ENCODE measurements at places on chromosomes 13 and 19.
A peak's percentile ranks its signal among the peaks of the same experiment; 100 is the strongest.

GRCh38 chr13:19172007-19172646 lies 9.5 kb downstream of the TUBA3C start:
- DNase-seq = no peak

- peak; percentile 32 for DNase-seq
Observed at GRCh38 chr19:1590641-1591397, 1.8 kb downstream of the MBD3 start.

- no peak for DNase-seq
Observed at GRCh38 chr13:82758044-82758443, 1124.2 kb downstream of the SLITRK1 start.

DNA sequence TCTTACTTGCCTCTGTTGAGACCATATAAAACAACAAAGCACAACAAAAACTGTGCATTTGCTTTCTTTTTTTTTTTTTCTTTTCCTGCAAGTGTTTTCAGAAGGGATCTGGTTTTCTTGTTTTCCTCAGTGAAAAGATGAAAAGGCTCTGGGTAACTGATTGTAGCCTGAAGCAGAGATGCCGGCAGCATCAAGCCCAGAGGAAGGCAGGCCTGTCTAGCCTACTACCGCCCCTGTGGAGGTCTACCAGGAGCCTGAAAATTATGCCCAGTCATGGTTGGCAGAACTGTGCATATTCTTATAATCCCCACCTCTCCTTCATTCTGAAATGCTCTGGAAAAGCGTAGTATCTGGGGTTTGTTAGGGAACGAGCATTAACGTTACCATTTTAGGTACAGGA lies 32.6 kb upstream of the MEDAG start:
- DNase-seq = no peak

DNA sequence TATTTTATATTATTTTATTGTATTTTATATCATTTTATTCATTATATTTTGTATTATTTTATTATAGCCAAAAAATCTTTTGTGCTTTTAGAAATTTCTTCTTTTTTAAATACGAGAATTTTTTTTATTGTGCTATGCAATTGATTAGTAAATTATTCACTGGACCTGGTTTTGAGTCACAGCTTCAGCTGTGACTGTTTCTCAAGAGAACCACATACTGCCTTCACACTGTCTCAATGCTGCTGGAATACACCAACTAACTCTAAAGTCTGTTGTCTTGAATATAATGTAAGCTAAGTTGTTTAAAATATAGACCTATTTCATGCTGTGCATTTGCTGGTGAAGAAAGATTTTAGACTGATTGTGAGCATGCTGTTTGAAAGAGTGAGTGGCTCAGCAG lies 423.6 kb downstream of the NDFIP2 start:
- no peak for DNase-seq

DNA sequence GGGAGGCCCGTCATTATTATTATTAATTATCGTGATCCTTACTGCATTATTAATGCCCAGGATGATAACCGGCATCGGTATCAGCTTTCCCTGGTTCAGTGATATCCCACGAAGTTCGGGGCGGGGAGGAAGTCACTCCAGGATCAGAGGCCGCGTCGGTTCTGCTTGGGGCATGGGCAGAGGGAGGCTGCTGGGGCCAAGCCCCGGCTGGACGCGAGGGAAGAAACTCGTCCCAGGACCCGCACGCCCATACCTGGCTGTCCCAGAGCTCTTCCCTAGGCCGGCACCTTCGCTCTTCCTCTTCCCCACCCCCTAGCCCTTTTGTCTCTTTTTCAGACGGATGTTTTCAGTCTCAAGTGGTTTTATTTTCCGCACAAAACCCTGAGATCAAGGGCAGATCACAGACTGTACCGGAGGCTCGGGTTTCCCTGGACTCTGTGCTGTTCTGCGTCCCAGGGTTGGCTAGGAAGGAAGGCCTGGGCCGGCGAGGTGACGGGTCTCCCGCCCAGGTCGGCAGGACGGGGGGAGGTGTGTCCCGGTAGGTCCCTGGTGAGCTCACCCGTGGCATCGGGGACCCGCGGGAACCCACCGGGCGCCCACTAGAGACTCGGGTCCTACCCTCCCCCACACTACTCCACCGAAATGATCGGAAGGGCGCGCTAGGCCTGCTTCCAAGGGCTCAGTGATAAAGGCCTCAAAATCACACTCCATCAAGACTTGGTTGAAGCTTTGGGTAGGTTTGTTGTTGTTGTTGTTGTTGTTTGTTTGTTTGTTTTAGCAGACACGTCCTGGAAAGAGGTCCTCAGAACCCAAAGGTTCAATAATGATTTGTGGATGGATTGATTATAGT lies 7.9 kb downstream of the ZIC2 start:
- no peak for DNase-seq

- DNase-seq = no peak
Observed at GRCh38 chr13:114043421-114044053, 69.7 kb upstream of the C13orf46 start.

DNA sequence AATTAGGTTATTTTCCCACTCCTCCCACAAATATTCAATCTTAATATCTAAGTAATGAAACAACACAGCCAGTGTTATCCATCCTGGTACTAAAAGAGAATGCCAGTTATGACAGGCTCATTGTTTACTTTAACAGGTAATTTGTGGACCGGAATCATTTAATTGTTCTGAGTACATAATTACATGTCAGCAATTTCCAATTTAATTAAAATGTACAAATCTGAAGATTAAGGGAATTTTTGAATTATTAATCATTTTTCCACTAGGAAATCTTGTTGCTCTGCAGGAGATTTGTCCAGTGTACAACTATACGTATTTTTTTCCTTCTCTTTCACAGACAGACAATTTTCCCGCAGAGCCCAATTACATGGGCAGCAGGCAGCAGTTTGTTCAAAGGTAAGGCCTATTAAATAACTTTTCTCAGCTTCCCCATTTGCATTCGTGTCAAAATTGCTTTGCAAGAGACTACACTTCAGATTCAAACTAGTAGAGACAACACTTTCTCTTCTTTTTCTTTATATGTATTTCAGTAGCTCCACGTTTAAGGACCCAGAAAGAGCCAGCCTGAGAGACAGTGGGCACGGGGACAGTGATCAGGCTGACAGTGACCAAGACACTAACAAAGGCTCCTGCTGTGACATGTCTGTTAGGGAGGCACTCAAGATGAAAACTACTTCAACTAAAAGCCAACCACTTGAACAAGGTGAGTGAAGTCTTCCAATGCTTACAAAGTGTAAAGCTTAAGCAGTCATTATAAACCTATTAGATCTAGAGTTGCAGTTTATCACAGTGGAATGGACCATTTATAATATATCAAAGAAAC lies 34.8 kb downstream of the PCDH17 start:
- no peak for DNase-seq

DNA sequence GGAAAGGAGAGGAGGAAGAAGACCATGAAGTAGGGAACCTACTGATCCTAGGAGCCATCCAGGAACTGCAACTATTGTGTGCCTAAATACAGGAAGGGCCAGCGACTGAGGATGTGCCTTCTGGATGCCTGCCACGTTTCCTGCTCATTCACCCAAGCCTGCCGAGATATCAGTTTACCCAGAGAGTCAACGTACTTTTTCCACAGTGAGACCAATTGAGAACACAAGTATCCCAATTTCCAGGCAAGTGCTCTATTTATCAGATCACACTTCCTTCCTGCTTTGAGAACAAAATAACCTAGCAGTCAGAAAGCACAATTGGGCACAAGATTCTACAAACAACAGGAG lies 122.4 kb downstream of the AKAP11 start:
- DNase-seq = no peak

DNA sequence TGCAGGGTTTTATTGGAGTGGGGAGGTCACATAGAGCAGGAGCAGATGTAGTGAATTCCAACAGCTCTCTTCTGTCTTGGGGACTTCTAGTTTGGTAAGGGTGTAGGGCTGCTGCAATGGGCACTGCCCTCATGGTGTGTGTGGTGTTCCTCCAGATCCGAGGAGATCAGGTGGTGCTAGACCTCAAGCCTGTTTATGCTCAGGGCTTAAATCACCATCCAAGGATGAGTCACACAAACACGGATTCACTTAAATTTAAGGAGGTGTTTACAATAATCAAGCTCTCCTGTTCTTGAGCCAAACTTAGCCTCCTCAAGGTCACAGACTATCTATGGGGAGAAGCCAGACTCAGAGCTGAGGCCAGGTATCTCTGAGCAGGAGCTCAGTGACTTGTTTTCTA lies 23.0 kb downstream of the HS6ST3 start:
- no peak for DNase-seq

DNA sequence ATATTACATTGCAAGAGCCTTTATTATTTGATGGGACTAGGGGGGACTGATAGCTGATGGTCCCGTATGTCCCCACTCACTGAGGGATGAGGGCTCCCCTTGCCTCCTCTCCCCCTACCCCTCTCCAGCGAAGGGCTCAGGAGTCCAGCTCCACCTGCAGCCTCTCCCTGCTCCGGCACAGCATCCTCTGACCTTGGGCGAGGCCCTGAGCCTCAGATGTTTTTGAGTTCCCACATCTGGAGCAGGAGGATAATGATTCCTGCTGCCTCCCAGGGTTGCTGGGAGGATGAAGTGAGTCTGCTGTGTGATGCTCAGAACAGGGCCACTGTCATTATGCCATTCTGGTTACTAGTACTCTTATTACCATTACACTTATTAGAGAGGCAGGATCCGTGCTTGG lies 15.0 kb downstream of the PAK4 start:
- DNase-seq = no peak

- no peak for DNase-seq
Observed at GRCh38 chr19:30887042-30887441, 462.2 kb downstream of the TSHZ3 start.

GRCh38 chr13:110450941-110451730 lies 110.4 kb downstream of the RAB20 start:
- DNase-seq = no peak

DNA sequence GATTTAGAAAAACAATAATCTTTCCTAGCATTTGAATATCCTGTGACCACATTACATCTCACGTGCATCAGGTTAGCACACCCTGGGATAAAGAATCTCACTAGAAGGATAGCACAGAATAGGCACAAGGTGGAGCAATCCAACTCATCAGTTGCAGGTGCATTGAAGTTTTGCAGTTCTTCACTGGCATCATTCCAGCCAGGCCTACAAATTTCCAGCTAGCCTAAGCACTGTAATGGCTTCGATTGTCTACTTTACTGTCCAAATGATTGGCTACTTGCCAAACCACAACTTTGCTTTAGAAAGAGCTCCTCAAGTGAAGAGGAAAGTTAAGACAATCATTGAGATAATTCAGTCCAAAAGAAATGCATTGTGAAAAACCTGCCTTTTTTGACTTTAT lies 89.5 kb downstream of the SPRY2 start:
- DNase-seq = no peak

DNA sequence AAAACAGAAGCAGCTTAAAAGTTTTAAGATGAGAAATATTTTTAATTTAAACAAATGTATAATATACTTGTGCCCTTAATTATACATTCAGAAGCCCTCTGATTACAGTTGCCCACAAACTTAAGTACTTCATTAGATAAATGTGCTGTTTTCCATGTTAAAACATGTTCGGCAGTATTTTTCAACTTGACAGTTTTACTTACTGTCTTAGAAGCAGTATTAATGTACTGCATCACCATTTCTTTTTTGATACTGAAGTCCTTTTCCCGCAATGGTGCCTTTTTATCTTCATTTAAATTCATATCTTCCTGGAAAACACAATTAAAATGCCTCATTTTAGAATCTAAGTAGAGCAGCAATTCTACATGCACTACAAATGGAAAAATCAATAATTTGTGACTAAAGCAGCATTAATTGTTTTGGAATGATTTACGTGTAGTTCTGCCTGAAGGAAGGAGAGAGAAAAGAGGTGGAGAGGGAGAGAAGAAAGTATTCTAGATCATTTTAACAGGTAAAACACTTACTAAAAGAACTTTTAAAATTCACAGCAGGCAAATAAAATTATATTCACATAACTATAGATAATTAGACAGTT lies 70.2 kb downstream of the DIAPH3 start:
- DNase-seq = no peak

GRCh38 chr19:41910240-41910991 lies 17.8 kb downstream of the ERFL start:
- no peak for DNase-seq

DNA sequence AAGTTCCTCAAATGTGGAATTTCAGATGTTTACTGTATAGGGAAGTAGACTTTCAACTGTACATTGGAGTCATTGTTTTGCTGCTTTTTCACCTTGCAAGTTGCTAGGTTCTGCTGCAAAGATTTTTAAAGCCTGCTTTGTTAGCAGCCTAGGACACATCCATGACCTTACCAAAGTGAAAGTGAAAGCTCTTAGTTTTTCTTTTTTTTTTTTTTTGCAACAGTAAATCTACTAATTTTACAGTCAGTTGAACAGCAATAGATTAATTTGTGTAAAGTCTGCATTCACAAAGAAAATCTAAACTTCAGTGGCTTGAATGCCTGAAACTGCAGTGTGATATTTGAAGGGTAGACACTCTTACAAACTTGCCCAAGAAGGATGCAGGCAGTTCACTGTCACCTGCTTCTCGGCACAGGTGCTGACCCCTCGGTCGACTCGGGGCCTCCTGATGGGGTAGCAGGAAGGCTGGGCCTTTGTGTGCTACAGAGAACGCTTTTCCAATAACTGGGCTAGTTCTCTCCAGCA lies 5.0 kb upstream of the MTIF3 start:
- no peak for DNase-seq

DNA sequence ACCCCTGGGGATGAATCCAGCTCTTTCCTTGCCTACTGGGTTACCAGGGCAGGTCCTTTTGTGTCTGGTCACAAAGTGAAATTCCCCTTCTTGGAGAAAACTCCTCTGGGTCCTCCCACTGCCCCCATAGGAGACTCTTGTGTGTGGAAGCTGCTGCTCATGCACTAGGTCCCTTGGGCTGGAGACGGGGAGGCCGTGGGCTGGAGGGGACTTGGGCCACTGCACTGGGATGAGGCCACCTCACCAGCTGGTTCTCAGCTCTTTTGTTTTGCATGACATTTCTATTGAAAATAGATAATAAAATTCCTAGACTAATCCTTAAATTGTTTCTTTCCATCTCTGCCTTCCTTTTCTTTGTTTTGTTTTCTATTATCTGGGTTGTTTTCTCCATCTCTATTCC lies 62.4 kb downstream of the TEX29 start:
- DNase-seq = no peak

GRCh38 chr13:110593430-110594130 lies 21.8 kb upstream of the NAXD start:
- DNase-seq = no peak

GRCh38 chr13:99416411-99417121 lies 84.7 kb upstream of the TM9SF2 start:
- DNase-seq = no peak
